ENCODE measurements at places on chromosomes 3 and 15.

DNA sequence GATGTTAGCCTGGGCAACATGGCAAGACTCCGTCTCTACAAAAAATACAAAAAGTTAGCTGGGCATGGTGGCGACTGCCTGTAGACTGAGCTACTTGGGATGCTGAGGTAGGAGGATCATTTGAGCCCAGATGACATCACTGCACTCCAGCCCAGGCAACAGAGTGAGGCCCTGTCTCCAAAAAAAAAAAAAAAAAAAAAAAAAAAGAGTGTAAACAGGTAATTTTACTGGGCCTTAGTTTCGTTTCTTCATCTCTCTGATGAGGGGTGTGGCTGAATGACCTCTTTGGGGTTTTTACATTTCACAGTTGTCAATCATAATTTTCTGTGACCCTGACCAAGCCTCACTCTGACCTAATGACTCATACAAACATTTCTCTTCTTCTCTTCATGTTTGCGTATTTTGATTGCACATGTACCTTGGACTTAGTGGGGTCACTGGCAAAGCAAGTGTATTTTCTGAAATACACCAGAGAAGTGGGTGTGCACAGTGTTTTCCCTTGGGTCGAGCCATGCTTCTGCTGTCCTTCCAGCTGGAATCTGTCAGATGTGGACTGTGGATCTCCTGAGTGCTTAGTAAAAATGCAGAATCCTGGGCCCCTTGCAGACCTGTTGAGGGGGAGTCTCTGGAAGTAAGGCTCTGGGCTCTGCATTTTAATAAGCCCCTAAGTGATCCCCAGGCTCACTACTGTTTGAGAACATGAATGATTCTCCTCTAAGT is 140.5 kb downstream of the FNDC3B start:
- no peak for DNase-seq

GRCh38 chr15:55999658-56000057 is 6.2 kb upstream of the NEDD4 start:
- DNase-seq = no peak

- no peak for DNase-seq
Measured at GRCh38 chr3:138694287-138695007, 85.9 kb downstream of the FAIM start.

DNA sequence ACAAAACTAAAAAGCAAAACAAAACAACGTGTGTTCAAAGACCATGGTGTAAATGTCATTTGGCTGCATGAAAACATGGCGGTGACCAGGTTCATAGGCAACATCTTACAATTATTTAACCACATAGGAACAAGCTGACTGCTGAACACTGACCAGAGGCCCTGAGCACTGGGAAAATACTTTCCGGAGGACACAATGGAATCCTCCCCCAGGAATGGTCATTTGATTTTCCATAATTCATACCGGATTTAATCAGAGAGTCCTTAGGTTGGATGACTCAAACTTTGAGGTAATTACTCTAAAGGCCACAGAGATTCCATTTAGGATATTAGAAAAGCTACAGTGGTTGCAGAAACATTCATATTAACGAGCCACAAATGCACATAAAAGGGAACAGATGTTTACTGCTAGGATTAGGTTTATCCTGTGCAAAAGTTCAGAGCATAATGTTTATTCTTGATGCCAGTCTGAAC is 254.7 kb downstream of the NR1D2 start:
- no peak for DNase-seq

DNA sequence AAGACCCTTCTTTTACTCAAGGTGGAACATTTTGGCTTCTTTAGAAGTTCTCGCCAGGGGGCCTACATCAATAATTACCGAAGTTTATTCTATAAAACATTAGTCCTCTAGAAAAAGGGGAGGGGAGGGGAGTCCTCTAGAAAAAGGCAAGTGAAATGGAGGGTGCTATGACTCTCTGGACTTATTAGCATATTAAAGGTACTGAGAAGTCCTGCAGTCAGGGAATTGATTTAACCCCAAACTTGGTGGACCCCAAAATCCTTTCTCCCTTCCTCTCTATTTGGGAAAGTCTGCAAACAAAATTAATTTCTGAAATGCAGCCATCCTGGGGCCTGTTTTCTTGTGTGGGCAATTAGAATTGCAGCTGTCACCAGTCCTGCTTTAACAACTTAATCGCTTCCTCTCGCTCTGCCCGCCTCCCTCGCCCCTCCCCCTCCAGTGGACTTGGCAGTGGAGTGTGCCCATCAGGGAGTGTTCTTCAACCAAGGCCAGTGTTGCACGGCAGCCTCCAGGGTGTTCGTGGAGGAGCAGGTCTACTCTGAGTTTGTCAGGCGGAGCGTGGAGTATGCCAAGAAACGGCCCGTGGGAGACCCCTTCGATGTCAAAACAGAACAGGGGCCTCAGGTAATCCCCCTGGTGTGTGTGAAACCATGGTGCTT is 18.9 kb upstream of the LRRK1 start:
- no peak for DNase-seq

DNA sequence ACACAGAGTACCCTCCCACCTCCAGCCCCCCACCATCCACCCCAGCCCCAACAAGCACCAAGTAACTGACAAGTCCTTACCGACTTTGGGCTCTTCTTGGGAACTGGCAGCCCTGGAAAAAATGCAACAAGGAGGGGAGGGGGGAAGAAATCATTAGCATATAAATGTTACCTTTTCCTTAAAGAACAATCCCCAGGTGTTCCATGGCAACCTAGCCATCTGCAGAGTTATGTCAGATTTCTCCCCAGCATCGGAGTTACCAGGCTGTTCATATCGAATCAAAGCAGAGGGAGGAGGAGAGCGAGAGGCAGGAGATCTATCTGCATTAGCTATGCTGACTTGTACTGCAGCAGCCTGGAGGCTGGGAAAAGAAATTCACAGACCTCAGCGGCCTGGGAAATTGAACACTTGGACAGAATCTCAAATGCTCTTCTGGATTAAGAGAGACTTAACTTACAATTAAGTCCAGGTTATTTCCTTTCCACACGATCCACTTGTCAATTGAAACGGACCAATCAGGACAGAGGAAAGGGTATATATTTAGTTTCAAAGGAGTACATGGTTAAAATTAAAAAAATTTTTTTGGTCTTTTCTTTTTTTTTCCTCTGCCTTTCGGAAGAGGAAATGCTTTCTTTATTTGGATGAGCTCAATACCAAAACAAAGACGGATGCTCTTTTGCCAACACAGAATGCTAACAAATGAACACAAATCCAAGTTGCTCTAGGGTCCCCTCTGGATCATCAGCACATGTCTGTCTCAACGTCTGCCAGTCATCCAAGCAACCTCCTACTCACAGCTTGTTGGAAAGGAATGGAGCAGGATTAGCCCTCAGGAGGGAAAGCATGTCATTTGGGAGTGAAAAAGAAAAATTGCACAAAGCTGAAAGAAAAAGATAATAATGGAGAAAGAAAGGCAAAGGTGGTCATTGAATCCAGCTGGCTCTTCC is 637.1 kb downstream of the MAGI1 start:
- no peak for DNase-seq

- DNase-seq = no peak
Measured at GRCh38 chr3:133447750-133448477, 48.1 kb downstream of the BFSP2 start.

GRCh38 chr3:153087595-153088566 is 74.1 kb upstream of the RAP2B start:
- DNase-seq = no peak

- DNase-seq = no peak
Measured at GRCh38 chr15:93111451-93111850, 22.4 kb upstream of the RGMA start.

DNA sequence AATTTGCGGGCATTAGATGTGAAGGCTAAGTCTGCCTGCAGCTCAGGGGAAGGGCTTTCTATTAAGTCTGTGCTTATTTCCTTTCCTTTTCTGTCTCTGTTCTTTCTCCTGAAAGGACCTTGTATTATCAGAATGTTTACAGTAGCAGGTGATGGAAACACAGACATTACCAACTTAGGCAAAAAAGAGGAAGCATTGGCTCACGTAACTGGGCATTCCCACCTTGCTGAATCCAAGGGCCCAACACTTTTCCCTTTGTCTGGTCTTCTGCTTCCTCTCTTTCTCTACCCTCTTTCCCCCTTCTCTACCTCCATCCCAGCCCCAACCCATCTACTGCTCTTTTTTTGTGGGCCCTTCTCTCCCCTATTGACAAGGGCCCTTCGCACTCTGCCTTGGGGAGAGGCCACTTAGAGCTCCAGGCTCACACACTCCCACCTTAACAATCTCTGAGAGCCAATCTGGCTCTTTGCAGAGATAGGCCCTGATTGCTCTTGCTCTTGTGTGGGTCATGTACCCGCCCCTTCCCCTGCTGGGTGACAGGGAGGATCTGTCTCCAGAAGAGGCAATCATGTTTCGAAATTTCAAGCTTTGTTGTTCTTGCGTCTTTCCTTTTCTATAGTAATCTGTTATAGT is 35.0 kb downstream of the ACAA1 start:
- no peak for DNase-seq

GRCh38 chr3:33646406-33646805 is 71.6 kb downstream of the CLASP2 start:
- DNase-seq = no peak

DNA sequence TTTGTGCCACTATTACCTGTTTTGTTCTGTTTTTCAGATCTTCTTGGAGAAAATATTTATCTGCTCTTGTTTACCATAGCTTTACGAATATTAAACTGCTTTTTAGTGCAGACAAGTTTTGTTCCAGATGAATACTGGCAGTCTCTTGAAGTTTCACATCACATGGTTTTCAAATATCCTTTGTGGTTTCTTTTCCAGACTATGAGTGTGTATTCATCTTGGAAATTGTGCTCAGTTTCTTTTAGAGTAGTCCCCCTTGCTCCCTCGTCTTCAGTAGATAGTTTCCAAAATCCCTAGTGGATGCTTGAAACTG is 1.2 kb downstream of the PIGB start:
- DNase-seq = no peak

- DNase-seq = no peak
Measured at GRCh38 chr3:127454051-127454450, 136.5 kb downstream of the TPRA1 start.

DNA sequence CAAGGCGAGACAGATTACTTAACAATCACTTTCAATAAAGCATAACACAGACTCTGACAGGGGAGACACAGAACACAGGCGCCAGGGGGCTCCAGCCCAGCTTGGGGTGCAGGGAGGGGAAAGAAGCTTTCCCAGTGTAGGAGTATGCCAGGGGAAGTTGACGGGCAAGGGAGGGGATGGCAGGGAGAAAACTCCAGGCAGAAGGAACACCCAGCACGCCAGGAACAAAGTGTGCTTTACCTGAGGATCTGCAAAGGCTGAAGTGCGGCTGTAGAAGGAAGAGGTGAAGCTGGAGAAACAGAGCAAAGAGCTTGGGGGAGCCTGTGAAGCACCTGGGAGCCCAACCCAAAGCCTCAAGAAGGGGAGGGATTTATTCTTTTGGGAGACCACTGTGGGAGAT is 12.1 kb downstream of the RGMA start:
- DNase-seq = no peak

- no peak for DNase-seq
Measured at GRCh38 chr3:23574822-23575315, 230.9 kb upstream of the UBE2E1 start.

DNA sequence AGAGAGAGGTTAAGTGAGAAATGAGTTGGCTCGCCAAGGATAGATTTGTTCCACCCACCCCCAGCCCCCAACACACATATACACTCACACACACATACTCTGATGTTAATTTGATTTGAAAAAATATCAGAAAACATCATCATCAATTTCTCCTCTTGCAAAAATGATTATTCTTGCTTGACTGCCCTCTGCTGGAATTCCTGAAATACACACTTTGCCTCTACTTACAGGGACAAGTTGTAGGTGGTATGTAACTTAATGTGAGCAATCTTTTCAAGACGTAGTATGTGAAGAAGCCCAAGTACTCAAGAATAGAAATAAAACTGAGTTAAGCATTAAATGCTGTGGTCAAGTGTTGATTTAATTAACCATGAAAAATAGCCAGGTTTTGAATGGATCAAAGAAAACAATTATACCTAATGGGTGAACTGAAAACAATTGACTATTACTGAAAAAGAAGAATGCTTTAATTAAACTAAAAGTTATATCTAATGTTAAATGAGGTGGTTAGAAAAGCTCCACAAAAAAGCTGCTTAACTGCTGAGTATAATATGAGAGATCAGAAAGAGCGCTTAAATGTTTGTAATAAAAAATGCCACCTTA is 46.6 kb upstream of the MDFIC2 start:
- peak; percentile 14 for DNase-seq

- DNase-seq = no peak
Measured at GRCh38 chr3:106380232-106380631, 511.4 kb upstream of the CBLB start.

DNA sequence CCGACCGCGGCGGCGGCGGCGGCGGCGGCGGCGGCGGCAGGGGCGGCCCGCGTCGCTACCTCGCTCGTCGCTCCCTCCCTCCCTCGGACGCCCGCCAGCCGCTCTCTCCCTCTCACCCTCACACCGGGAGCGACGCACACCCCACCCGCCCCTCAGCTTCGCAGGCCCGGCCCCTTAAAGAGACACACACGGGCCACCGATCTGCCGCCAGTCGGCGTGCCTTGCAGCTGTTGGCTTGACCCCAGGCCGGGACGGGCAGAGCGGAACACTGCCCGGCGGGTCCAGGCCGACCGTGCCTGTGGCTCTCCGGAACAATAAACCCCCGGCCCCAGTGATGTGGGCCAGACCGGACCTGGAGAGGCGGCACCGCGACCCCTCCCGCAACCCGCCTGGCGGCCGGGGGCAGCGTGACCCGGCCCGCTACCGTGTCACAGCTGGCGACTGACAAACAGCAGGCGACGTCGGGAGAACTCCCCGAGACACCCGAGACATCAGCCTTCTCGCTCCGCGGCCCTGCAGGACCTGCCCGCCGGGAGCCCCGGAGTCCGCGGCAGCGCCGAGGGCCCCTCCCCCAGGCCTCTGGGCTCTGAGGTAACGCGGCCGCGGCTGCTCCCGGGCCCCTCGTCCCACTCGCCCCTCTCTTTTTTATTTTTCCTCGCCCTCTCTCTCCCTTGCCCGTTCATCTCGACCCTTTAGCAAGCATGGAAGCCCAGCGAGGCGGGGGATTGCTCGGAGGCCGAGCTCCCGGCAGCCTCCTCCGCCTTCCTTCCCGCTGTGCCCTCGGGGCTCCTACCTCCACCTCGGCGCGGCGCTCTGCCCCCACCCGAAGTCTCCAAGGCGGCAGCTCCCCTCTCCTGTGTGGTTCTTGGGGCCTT is at the start of gene SETD2:
Gene SETD2, minus strand, starts transcription at position 107 of the 875 bp plus-strand sequence. CDS start 189 bp downstream, outside the sequence.
- DNase-seq = peak; percentile 96

DNA sequence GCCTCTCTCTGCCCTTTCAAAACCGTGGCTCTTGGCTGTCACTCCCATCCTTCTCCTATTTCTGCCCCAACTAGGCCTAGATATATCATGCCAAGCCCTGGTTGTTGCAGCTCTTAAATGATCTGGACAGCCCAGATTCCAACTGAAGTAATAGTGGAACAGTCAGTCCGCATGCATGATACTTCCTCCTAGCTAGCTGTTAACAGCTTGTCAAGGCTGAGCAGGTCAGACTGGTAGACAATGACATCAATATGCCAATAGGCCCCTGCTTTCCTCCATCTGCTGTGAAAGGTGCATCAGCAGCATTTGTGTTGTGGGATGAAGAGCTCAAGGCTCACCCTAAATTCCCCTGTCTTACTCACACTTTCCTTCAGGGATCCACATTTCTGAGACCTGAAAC is 527.7 kb upstream of the TGFBR2 start:
- no peak for DNase-seq

GRCh38 chr3:113775516-113775915 is 28.7 kb downstream of the ATP6V1A start:
- DNase-seq = no peak

- DNase-seq = no peak
Measured at GRCh38 chr15:58069008-58069407, 3.5 kb upstream of the ALDH1A2 start.

GRCh38 chr15:66802025-66803001 is 100.3 kb downstream of the SMAD6 start:
- DNase-seq = no peak

GRCh38 chr3:63877737-63878393 is 14.2 kb downstream of the ATXN7 start:
- no peak for DNase-seq

Data from WERI-Rb-1 (cell line).